ENCODE measurements at places on chromosomes 4 and X. TPM values are rescaled to one million over a fixed set of nuclear protein-coding genes. Genes with fewer than 3 reads are reported as not detected.

DNA sequence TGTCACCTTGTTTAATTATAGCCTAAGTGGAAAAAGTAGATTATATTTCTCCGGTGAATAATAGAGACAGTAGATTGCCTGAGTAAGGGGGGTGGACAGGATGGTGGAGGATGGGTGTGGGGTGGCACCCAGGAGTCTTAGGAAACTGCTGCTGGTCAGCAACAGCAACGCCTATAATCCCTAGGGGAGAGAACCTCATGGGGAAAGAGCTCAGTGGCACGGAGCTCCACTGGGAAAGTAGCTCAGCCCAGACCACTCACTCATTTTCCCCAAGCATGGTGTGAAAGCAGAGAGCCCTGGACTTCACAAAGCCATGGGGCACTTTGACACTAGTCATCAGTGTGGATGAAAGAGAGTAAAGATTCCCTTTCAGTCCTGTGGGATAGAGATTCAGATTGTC, 31.1 kb downstream of the METTL14 start:
- DNase-seq = no peak

SH3TC1 gene
- total RNA-seq = 22.6 TPM

NAA11 gene
- total RNA-seq = not detected

NOX1 gene
- 17.7 TPM for total RNA-seq

DNA sequence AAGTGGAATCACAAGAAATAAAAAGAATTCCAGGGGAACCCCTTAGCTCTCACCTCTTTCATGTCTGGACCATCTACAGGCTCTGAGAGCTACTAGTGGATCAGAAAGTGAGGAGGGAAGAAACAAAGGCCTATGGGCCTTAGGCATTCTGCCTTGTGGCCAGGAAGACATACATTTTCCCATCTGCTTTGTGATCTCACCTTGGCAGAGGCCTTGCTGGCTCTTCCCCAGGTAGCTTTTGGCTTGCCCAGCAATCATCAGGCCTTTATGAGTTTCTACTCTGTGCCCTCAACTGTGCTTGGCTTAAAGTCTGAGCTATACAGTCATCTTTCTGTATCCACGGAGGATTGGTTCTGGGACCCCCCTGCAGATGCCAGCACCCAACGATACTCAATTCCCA, 28.3 kb upstream of the CD99L2 start:
- DNase-seq = no peak

P2RY8 gene
- total RNA-seq = not detected

GRCh38 chrX:12370497-12370986, 232.3 kb downstream of the FRMPD4 start:
- no peak for DNase-seq

- DNase-seq = no peak
These were observed 207.8 kb downstream of the ANTXR2 start for GRCh38 chr4:79865201-79865597.

- DNase-seq = no peak
These were observed 127.4 kb upstream of the ENPP6 start for GRCh38 chr4:184344899-184345572.

GRCh38 chr4:140153718-140154571, at the start of gene MAML3:
MAML3 (minus strand) TSS chr4:140154184; CDS start chr4:140153327, 857 bp downstream.
- peak; percentile 93 for DNase-seq

ZFX gene
- total RNA-seq = 11.9 TPM

DNA sequence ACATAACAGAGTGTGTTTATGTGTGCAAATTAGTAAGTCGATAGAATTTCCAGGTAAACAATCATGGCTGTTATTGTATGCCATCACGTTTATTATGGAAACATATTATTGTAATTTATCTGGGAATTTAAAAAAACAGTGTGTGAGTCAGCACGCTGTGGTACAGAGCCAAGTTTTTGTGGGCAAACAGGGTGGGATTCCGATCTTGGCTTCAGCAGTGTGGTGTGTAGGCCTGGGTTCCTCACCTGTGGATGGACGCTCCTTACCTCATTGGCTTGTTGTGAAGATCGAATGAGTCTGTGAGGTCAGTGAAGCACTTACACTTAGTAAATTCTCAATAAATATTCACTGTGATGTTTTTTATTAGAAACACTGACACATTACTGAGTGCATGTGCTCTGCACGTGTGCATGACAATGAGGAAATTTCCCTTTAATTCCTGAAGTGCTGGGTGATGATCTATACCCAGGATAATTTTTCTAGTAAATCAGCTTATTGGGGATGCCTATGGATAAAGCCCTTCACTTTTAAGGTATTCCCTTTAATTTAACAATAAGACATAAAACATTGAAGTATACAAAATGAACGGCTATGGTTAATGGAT, 36.4 kb downstream of the SLIT2 start:
- DNase-seq = no peak

- no peak for DNase-seq
These were observed 315.2 kb upstream of the SLIT2 start for GRCh38 chr4:19936476-19936875.

- no peak for DNase-seq
These were observed 380.2 kb upstream of the NDST3 start for GRCh38 chr4:117654079-117654478.

GRCh38 chr4:26570596-26570995, 13.3 kb upstream of the TBC1D19 start:
- no peak for DNase-seq

- DNase-seq = no peak
These were observed 320.6 kb upstream of the PPARGC1A start for GRCh38 chr4:24210332-24210902.

XAGE3 gene
- total RNA-seq = not detected

- no peak for DNase-seq
These were observed 59.2 kb upstream of the TMEM47 start for GRCh38 chrX:34716302-34716701.

GRCh38 chrX:70479247-70479921, 34.7 kb downstream of the DLG3 start:
- peak; percentile 51 for DNase-seq

IL1RAPL1 gene
- 0.03 TPM for total RNA-seq

P2RY4 gene
- not detected for total RNA-seq

EDA2R gene
- total RNA-seq = 0.53 TPM

- DNase-seq = no peak
These were observed 1.4 kb upstream of the KIAA0232 start for GRCh38 chr4:6781113-6781512.

CT45A6 gene
- not detected for total RNA-seq

- peak; percentile 23 for DNase-seq
These were observed 82.0 kb upstream of the FAM241A start for GRCh38 chr4:112063260-112063659.

GASK1B gene
- total RNA-seq = 16.1 TPM

TBX22 gene
- not detected for total RNA-seq

GRCh38 chr4:84597450-84597849, 14.5 kb downstream of the CDS1 start:
- no peak for DNase-seq

PCDH11X gene
- total RNA-seq = not detected

Data from HT-29 (cell line).